ENCODE measurements at places on chromosomes 5 and 9. TPM values are rescaled to one million over a fixed set of nuclear protein-coding genes. Genes with fewer than 3 reads are reported as not detected.

- DNase-seq: no peak
Measured at GRCh38 chr5:139711067-139711905, 63.1 kb downstream of the CXXC5 start.

DNA sequence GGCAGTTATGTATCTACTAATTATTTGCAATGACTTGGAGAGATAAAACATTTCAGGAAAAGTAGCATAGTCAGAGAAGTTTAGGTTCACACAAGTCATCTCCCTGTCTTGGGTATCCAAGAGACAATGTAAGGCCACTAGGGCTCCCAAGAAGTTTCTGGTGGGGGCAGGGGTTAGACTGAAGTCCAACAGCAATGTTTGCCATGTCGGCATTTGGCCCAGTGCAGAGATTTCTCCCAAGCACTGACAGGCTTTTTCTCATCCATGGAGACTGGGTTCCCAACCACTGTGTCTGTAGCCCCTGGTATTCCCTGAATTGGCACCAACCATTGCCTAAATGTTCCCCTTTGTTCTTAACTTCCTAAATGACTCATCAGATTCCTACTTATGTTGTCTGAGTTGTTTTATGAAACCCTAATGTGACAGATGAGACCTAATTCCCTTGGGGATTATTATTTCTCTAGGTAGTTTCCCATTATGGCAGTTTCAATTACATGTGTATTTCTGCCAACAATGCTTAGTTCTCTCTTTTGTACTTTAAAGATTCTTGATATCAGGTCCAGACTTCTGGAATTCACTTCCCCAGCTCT, 103.6 kb upstream of the EGFLAM start:
- no peak for DNase-seq

- peak; percentile 57 for DNase-seq
Measured at GRCh38 chr9:87498046-87498810, 561 bp downstream of the DAPK1 start.

DNA sequence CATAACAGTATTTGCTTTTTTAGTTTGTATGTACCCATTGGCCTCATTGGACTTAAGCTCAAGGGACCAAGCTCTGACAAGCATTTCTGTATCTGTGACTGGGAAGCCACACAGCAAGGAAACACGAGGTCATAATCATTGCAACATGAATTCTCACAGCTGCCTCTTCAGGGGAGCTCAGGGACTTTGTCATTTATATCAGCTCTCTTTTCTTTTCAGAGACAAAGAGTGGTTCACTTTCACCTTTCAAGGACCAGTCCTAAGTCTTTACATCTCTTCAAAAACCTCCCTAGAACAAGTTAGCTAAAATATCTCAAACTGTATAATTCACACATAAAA, 58.6 kb downstream of the ADAMTS12 start:
- no peak for DNase-seq

Gene PCDHGA6
- total RNA-seq: 2.9 TPM

DNA sequence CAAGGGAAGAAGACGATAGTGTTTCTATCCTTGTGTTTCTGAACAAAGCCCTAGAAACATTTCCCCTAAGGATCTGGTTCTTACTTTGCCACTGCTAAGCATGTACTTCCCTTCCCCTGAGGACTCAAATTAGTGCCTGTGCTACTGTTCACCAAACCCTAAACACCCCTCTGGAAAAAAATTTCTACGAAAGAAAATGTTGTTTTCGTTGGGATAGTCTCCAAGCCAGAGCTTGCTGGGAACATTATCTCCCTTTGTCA, 294.6 kb downstream of the BNC2 start:
- no peak for DNase-seq

- DNase-seq: no peak
Measured at GRCh38 chr9:116452227-116452626, 234.9 kb upstream of the TRIM32 start.

Gene FOXD4
- total RNA-seq: 0.42 TPM

DNA sequence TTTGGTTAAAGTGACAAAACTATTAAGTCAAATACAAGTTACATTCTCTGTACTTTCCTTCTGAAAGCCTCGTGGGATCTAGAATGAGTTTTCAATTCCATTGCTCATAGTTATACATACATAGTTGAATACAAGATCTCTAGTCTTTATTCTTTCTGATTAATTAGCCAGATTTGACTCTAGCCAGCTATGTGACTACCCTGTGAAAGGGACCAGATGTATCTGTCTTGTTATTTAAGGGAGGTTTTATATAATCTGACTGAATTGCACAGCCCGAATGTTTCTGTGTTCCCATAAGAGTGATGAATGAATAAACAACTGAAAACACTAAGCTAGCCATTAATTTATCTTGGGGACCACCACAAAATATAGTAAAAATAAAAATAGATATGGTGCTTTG, 166.7 kb downstream of the TMEM167A start:
- DNase-seq: no peak

- peak; percentile 14 for DNase-seq
Measured at GRCh38 chr5:79507251-79508205, 6.4 kb downstream of the HOMER1 start.

DNA sequence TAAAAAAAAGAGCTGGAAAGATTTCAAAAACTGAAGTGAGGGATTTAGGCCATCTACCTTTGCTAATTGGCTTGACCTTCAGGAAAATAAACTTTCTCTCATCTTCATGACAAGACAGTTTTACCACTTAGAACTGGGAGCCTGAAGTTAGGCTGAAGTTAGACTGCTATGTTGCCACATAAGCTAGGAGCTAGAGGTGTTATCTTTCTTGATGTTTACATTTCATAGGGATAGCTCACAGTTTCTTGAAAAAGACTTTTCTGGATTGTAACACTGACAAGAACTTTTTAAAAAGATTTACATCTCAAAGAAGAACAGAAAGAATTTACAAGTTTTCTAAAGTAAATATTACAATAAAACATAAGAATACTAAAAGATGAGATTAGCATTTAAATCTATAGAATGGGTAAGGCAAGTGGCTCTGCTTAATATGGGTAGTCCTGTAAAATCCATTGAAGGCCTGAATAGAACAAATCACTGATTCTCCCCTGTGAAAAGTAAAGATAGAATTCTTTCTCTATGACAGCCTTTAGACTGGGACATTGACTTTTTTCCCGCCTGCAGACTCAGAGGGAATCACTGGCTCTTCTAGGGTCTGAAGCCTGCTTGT, 1665.4 kb upstream of the CDH9 start:
- DNase-seq: no peak

DNA sequence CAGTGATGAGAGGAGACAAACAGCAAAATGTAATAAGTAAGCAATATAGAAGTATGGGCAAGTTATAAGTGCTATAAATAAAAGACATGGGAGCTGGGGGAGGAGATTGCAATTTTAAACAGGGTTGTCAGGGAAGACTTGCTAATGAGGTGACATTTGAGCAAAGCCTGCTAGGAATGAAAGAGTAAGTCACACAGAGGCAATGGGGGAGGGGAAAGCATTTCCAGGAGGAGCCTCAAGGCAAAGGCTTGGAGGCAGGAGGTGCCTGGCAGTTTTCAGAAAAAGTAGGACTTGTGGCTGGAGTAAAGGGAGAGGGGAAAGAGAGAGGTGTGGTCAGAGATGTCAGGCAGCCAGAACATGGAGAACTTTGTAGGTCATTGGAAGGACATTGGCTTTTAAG, 124.4 kb upstream of the NMUR2 start:
- no peak for DNase-seq

- DNase-seq: no peak
Measured at GRCh38 chr5:98929710-98930298, 997 bp upstream of the CHD1 start.

DNA sequence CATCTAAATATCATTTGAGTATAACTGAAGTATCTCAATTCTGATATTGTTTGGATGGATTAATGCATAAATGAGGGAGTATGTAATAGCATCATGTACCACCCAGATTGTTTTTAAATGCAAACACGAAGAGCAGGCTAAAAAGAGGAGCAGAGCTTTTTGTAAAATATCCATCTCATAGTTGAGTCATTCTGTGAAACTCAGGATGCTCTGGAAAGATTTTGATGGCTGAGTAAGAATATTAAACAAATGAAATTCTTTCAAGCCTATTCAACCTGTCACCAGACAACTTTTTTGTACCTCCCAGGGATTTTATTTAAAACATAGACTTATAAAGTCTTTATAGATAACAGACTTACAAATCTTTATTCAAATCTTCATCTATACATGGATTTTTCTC, 625.9 kb downstream of the TLE4 start:
- no peak for DNase-seq

- no peak for DNase-seq
Measured at GRCh38 chr5:127585661-127586060, 63.2 kb upstream of the CTXN3 start.

Gene SEMA5A
- total RNA-seq: 0.04 TPM

Gene HK3
- total RNA-seq: not detected

DNA sequence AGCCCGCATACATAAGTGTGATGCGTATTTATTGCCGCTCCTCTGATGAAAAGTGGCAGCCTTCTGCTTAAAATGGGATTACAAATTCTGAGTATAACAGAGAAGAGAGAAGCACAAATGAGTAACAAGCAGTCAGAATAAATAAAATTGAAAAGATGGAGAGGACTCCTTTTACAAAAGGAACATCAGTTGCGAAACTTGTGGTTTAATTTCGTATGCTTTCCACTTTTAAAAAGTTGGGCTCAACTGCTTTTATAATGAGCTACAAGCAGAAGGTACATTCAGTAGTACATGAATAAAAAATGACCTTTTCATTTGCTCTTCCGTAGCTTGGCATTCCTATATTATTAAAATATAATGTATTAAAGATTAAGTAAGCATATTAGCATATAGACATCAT, 320.0 kb downstream of the FBXL17 start:
- DNase-seq: no peak

Gene MLANA
- not detected for total RNA-seq

Gene LRRTM2
- total RNA-seq: 0.20 TPM

Gene HRH2
- total RNA-seq: not detected

- DNase-seq: peak; percentile 49
Measured at GRCh38 chr5:72844218-72844603, 27.8 kb downstream of the TNPO1 start.

Gene SAXO1
- not detected for total RNA-seq

Gene ABLIM3
- 42.1 TPM for total RNA-seq

DNA sequence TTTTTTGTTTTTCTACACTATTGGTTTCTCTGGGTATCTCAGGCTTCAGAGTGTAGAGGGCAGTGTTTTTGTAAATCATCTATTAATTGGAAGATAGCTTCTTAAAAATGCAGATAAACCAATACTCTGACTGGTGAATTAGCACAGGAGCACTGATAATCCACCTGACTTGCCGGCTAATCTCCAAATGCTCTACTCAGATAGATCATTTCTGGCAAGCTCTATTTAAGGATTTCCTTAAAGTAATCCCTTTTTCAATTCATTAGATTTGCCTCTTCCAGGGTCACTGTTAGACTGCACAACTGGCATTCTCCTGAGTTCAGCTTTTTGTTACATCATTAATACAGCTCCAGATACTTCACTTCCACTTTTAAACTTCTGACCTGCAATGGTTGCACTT, 1390.3 kb upstream of the NUDT12 start:
- DNase-seq: no peak
